Adipocyte (in vitro differentiated cells): ENCODE measurements at places on chromosomes 7 and 10.

DNA sequence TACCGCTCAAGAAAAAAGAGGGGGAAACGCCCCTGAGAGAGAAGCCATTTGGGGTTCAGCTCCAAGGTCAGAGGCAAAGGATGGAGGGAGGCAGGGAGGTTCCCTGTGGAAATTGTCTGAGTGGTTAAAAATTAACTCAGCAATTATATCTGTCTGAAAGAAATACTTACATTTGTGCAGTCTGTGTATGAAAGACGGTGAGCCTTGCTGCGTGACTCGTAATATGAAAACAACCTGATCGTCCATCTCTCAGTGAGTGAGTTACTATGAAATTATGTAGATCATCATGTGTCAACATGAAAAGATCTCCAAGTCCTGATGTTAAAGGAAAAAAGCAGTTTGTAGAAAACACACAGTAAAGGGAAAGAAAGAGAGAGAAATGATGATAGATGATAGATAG is 67.2 kb upstream of the FAM204A start:
- no peak for DNase-seq

GRCh38 chr7:17521437-17521836 is 223.0 kb downstream of the AHR start:
- DNase-seq: peak; percentile 65

DNA sequence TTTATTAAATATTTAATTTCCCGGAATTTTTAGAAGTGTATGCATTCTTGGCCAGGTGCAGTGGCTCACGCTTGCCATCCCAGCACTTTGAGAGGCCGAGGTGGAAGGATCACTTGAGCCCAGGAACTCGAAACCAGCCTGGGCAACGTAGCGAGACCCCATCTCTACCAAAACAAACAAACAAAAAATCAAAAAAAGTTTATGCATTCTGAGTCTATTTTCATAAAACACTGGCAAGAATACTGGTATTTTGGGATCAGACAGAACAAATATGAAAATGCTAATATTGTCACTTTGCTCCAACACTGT is 440.8 kb upstream of the FOXK1 start:
- DNase-seq: no peak

GRCh38 chr7:74625446-74625845 is 32.1 kb upstream of the GTF2I start:
- DNase-seq: peak; percentile 88

DNA sequence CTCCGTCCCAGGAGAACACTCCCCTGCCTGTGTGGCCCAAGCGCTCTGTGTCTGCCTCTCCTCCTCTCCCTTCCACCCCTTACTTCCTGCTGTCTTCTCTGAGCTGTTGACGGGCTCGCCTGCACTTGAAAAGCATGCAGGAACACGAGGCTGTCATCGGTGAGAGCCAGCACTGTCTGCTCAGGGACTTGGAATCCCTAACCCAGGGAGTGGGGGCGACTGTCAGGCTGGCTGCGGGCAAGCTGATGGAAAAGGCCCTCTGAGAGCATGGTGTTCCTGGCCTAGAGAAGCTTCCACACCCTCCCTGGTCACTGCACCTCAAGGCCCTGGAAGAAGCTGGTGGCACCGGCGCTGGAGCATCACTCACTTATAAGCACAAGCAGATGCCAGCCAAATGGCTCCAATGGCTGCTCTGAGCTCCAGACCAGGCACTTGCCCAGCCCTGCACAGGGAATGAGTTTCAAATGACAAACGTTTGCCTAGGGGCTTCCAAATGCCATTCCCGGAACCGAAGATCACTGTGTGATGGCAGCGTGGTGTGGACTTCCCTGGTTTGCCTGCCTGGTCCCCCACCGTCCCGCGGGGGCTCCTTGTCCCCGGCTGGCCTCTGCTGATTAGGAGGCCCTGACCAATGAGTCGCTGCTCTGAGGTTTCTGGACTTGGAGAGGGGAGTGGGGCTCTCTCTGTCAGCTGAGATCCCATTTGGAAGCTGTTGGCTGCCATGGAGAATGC is 56.7 kb upstream of the EBF3 start:
- peak; percentile 1 for DNase-seq

DNA sequence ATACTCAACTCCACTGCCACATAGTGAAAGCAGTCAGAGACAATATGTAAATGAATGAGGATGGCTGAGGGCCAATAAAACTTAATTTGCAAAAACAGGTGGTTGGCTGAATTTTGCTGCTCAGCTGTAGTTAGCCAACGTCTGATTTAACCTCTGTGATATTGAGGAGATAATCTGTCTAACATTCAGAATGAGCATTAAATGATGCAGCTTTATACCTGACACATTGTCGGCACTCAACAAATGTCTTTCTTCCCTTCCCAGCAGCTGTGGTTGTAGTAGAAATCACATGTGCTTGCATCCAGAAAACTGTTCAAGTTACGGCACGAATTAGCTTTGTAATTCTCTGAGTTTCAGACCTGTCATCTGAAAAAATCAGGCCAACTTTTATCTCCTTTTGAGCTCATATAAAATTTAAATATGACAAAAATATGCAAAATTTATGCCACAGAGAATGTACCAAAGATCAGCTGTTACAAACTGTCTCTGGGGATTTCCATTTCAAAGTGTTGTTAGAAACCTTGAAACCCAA is 1239.7 kb downstream of the GATA3 start:
- DNase-seq: no peak

DNA sequence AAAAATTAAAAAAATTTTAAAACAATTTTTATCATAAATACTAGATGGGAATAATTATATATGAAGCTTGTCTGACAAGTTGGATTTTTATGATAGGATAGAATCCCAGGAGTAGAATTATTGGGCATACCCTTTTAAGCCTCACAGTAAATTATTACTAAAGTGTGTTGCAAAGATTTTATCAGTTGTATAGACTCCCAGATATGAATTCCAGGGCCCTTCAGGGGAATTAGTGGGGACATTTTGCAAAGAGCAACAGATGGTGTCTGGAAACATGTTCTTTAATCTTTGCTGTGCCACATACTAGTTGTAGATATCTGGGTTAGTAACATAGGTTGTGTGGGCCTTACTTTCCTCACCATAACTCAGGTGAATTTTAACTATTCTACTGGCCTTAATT is 28.7 kb downstream of the ZEB1 start:
- DNase-seq: no peak
